SHP77 treated with DMSO at 0.1 percent for 48 hours (cell line): ENCODE measurements at places on chromosomes 16 and 17.

DNA sequence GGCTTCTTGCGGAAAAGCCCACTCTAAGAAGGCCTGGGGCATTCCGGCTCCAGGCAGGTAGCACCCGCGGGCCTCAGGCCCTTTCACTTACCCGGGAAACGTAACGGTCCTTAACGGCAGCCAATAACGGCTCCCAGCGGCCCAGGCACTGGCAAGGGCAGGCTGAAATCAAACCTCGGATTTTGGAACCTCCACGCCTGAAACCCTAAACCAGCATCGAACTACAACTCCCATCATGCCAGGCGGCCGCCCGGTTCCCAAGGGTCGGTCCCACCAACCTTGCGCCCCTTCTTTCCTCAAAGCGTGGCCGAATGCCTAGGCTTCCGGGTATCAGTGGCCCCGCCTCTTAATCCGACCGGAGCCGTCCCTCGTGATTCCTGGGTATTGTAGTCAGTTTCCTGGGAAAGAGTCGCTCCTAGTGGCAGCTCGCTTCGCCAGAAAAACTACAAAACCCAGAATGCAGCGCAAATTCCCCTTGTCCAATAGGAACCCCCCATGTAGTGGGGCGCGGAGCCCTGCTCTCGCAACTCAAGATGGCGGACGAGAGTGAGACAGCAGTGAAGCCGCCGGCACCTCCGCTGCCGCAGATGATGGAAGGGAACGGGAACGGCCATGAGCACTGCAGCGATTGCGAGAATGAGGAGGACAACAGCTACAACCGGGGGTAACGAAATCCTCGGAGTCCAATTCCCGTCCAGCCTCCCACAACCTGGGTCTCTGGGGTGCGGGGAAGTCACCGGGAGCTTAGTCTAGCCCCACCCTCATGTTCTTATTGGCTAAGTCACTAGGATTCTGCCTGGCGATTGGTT lies at the start of gene NMT1:
TSS of gene NMT1 (plus strand) at position 521 of the 809 bp plus-strand sequence. CDS start at position 534, 13 bp downstream.
- DNase-seq = peak; percentile 99

DNA sequence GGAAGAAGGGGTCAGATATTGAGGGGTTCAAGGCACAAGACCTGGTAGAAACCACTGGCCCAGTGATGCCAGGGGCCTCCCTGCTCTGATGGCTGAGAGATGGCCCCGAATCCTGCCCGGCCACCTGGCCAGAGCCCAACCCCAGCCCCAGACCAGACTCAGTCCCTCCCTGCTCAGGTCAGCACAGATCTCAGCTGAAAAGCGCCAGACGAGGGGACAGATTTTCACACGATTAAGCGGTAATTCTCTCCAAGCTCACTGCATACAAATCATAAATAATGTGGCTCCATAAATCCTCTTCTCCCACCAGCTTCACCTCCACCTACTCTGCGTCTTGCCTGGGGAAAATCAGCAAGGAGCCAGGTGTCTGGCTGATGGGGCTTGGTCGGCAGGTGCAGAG lies 57.1 kb downstream of the ENGASE start:
- DNase-seq = no peak

GRCh38 chr17:39410279-39410678 lies 8.9 kb upstream of the FBXL20 start:
- no peak for DNase-seq

DNA sequence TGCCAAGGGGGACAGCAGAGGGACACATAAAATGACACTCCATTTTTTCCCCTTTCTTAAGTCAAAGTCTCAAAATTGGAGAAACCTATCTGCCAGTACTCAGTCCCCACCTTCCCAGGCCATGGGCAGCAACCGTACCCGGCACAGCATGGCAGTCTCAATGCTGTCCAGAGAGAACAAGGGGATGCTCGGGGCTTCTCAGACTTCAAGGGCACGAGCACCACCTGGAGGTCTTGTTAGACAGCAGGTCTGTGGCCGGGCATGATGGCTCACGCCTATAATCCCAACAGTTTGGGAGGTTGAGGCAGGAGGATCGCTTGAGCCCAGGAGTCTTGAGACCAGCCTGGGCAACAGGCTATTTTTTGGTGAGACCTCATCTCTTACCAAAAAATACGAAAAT lies 3.2 kb downstream of the DNAH17 start:
- peak; percentile 45 for DNase-seq

DNA sequence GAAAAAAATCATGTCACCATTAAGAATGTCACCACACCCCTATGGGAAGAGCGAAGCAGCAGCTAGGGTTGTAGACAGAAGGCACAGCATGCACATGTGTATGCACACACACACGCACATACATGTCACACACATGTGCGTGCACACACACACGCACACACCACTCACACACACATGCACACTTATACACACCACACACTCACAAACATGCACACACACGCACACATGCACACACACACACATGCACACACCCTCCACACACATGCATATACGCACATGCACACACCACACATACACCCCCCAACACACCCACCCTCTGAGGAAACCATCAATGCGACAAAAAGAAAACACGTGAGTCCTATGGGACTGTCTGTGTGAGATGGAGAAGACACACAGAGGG lies 205.4 kb downstream of the ENGASE start:
- no peak for DNase-seq

- no peak for DNase-seq
Observed at GRCh38 chr17:73096866-73097265, 4.4 kb upstream of the SLC39A11 start.

- no peak for DNase-seq
Observed at GRCh38 chr17:41444186-41444585, 3.4 kb upstream of the KRT38 start.

- DNase-seq = no peak
Observed at GRCh38 chr16:88982286-88983084, 5.5 kb upstream of the CBFA2T3 start.

DNA sequence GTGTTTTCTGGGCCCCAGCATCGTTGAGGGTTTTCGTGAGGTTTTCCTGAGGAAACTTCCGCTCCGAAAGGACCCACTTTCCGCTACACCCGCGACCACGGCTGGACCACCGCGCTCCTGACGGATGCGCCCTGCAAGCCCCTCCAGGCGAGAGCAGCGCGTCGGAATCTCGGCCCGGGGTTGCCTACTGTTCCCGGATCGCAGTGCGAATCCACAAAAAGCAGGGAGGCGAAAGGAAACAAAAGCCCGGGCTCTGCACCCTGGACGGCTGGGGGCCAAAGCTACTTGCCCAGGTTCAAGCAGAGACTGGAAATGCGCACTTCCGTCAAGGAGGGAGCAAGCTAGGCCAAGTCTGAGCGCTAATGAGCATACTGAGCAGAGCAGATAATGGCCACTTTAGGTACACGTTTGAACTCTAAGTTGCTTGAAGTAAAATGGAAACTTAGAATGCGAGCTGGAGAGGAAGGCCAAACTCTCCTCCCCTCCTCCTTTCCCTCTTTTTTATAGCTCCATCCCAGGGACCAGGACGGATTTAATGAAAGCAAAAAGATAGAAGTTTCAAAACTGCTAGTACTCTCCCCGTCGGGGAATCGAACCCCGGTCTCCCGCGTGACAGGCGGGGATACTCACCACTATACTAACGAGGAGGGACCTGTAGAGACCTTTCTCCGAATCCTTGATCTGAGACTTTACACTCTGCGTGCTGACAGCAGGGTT lies 11.4 kb upstream of the AURKB start:
- peak; percentile 83 for DNase-seq

GRCh38 chr17:17097763-17098345 lies 55.6 kb downstream of the MPRIP start:
- DNase-seq = no peak
